IMR-90 (cell line): ENCODE measurements at places on chromosomes 4 and X. TPM values are rescaled to one million over a fixed set of nuclear protein-coding genes. Genes with fewer than 3 reads are reported as not detected.

DNA sequence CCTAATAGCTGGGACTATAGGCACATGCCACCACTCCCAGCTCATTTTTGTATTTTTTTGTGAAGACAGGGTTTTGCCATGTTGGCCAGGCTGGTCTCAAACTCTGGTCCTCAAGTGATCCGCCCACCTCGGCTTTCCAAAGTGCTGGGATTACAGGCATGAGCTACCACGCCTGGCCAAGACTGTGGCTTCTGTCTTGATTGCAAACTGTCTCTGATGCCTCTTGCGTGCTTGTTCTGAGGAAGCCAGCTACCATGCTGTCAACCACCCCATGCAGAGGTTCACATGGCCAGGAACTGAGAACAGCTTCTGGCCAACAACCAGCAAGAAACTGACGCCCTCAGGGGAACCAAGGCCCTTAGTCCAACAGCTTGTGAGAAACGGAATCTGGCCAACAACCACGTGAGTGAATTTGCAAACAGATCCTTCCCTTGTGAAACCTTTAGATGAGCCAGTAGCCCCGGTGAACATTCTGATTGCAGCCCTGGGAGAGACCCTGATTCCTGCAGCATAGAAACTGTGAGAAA lies 71.2 kb downstream of the SUPT20HL2 start:
- peak; percentile 63 for DNase-seq
- H3K27me3 ChIP-seq, result peaks cover 4% of the 10 kb centered on the region; the same call in 1 of the 2 replicates
- H3K27ac ChIP-seq, result no peak overlapping the region
- no peak overlapping the region for H3K4me3 ChIP-seq
- H3K4me1 ChIP-seq, result no peaks in the 10 kb centered on the region
- H3K36me3 ChIP-seq, result no peaks in the 10 kb centered on the region

DNA sequence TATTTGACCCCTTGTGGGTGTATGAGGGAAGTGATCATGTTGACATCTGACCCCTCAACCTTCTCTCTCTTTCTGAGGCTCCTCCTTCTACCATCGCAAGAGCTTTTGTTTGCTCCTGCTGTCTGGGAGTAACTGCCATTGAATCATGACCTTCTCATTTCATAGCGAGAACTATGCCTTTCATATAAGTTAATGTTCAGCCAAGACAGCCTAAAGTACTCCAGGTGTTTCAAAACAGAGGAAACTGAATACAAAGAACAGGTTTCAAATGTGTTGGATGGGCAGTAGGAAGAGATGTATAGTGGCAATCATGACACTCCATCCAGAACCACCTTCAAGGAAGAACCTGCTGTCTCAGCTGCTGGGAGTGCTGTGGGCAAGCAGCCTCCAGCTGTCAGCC lies 403.1 kb downstream of the MID1IP1 start:
- DNase-seq, result no peak
- no peak overlapping the region for H3K27ac ChIP-seq
- no peaks in the 10 kb centered on the region for H3K4me1 ChIP-seq
- H3K36me3 ChIP-seq, result no peaks in the 10 kb centered on the region

Gene CLDN34
- under 0.01 TPM in 1 of 2 replicates, not detected in the other for total RNA-seq

DNA sequence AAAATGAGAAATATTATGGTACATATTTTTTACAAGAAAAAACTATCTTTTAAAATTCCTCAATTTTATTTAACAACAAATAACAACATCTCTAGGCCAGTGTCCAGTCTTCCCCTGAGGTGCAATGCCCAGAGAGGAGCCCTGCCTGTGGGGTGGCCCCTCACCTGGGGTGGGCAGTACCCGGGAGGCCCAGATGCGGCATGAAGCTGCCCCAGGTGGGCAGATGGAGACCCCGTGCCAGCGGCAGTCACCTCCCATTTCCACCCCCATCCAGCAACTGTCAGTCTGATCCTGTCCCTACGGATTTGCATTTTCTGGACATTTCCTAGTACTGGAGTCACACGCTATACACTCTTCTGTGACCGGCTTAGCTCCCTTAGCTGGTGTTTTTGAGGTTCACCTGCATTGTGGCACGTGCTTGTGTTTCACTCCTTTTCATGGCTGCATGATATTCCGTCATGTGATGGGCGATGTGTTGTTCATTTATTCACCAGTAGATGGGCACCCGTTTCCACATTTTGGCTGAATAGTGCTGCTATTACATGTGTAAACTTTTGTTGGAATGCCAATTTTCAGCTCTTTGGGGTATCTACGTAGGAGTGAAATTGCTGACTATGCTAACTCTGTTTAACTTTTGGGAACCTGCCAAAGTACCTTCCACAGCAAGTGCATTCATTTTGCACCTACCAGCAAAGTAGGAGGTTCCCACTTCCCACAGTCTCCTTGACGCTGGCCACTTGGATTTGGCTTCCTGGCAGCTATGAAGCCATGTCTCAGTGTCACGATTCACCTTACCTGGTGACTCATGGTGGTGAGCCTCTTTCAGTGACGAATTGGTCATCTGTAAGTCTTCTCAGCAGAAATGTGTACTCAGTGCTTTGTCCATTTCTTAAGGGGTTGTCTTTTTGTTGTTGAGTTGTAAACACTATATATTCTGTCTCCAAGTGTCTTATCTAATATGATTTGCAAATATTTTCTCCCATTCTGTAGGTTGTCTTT lies 11.7 kb upstream of the MAEA start:
- no peak overlapping the region for H3K4me3 ChIP-seq
- no peak overlapping the region for H3K27ac ChIP-seq
- peaks cover 2% of the 10 kb centered on the region; the same call in 1 of the 2 replicates for H3K27me3 ChIP-seq
- H3K36me3 ChIP-seq, result no peaks in the 10 kb centered on the region
- peak; percentile 28 for DNase-seq

Gene EMCN
- not detected in 2 replicates for total RNA-seq

- H3K27me3 ChIP-seq, result no peaks in the 10 kb centered on the region
- H3K27ac ChIP-seq, result no peak overlapping the region
- no peak for DNase-seq
- no peaks in the 10 kb centered on the region for H3K4me1 ChIP-seq
- peaks cover 18% of the 10 kb centered on the region for H3K36me3 ChIP-seq
- H3K4me3 ChIP-seq, result no peak overlapping the region
Observed at GRCh38 chrX:73847991-73848390, 285.0 kb downstream of the CHIC1 start.

Gene RADX
- total RNA-seq, result 1.6 and 2.2 TPM in 2 replicates

Gene SLC49A3
- total RNA-seq, result under 0.01 TPM in 2 replicates

- peak overlapping the region; percentile 98 for H3K4me3 ChIP-seq
- no peak overlapping the region; the same call in 1 of the 2 replicates for H3K27ac ChIP-seq
- peaks cover 2% of the 10 kb centered on the region for H3K27me3 ChIP-seq
- peak; percentile 61 for DNase-seq
- no peaks in the 10 kb centered on the region for H3K36me3 ChIP-seq
Observed at GRCh38 chrX:17377091-17377717, 2.2 kb downstream of the NHS start.

GRCh38 chrX:151609222-151609621 lies 45.7 kb downstream of the PASD1 start:
- no peak for DNase-seq
- no peaks in the 10 kb centered on the region for H3K36me3 ChIP-seq
- H3K4me3 ChIP-seq, result no peak overlapping the region
- H3K27ac ChIP-seq, result no peak overlapping the region

Gene GABRA4
- 1.7 and 1.8 TPM in 2 replicates for total RNA-seq

DNA sequence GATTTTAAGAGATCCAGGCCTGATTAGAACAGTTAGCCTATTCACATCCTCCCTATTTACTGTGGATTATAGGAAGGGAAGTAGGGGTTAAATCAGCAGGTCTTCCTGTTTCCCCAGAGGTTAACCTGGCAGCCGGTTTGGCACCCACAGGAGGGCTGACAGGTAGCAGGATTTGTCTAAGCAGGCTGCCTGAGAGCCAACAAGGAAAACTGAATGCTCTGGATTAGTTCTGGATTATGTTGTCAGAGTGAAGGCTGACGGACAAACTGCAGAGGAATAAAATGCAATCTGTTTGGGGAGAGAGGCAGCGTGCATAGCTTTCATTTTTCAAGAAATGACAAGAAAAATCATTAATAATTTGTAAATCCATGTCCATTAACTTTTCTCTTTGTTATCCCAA lies 397.1 kb upstream of the FAM241A start:
- no peaks in the 10 kb centered on the region for H3K4me1 ChIP-seq
- no peaks in the 10 kb centered on the region for H3K27me3 ChIP-seq
- H3K36me3 ChIP-seq, result no peaks in the 10 kb centered on the region
- H3K4me3 ChIP-seq, result no peak overlapping the region
- no peak overlapping the region for H3K27ac ChIP-seq

- no peaks in the 10 kb centered on the region for H3K4me1 ChIP-seq
- H3K27me3 ChIP-seq, result no peaks in the 10 kb centered on the region
- DNase-seq, result no peak
- H3K27ac ChIP-seq, result no peak overlapping the region
Observed at GRCh38 chr4:123547216-123548165, 150.9 kb downstream of the SPRY1 start.

- peaks cover 3% of the 10 kb centered on the region for H3K27me3 ChIP-seq
- no peak overlapping the region for H3K4me3 ChIP-seq
- H3K27ac ChIP-seq, result no peak overlapping the region
- no peaks in the 10 kb centered on the region for H3K4me1 ChIP-seq
- DNase-seq, result no peak
- no peaks in the 10 kb centered on the region for H3K36me3 ChIP-seq
Observed at GRCh38 chrX:55111578-55112254, 22.9 kb downstream of the PAGE2 start.

GRCh38 chrX:52424656-52425055 lies 55.8 kb downstream of the XAGE2 start:
- peaks cover 8% of the 10 kb centered on the region for H3K4me1 ChIP-seq
- no peaks in the 10 kb centered on the region for H3K27me3 ChIP-seq
- peak; percentile 72 for DNase-seq
- 0 out of 2 replicates have a peak overlapping the region, but pooled peaks have one; percentile 3 for H3K27ac ChIP-seq
- H3K36me3 ChIP-seq, result no peaks in the 10 kb centered on the region
- H3K4me3 ChIP-seq, result no peak overlapping the region

- H3K4me3 ChIP-seq, result peak within 1 kb of the TSS; percentile 34
- peak; percentile 21 for DNase-seq
- H3K4me1 ChIP-seq, result no peaks in the 10 kb centered on the region
- no peaks in the 10 kb centered on the region for H3K36me3 ChIP-seq
Observed at GRCh38 chr4:89836897-89837384, at the start of gene SNCA. Gene SNCA, minus strand, starts transcription at chr4:89837161. Its CDS starts 1,494 bp downstream, at chr4:89835667.

Gene GNPDA2
- 13.4 and 23.1 TPM in 2 replicates for total RNA-seq

Gene ZRSR2
- total RNA-seq, result 4.7 and 6.9 TPM in 2 replicates

Gene NAT8L
- total RNA-seq, result not detected in 2 replicates

DNA sequence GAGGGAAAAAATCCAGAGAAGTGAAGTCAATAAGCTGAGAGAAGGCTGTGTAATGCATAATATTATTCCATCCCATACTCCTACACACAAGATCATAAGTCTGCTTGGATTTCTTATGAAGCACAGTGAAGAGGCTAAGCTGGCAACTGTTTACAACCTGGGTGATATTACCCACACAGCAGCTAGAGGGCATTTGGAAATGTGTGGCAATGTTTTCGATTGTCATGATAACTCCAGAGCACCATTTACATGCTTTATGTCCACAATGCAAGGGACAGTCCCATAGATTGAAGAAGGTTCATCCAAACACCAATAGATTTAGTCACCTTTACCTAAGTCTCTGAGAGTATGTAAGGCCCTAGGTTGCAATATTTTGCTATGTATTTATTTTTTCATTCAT lies 412.2 kb downstream of the PPP3CA start:
- no peak overlapping the region for H3K27ac ChIP-seq
- H3K36me3 ChIP-seq, result no peaks in the 10 kb centered on the region
- peak; percentile 2 for DNase-seq

GRCh38 chrX:132732236-132732635 lies 226.2 kb downstream of the HS6ST2 start:
- no peak overlapping the region for H3K27ac ChIP-seq
- H3K4me1 ChIP-seq, result no peaks in the 10 kb centered on the region
- no peak for DNase-seq
- no peak overlapping the region for H3K4me3 ChIP-seq
- H3K27me3 ChIP-seq, result peaks cover 9% of the 10 kb centered on the region; the same call in 1 of the 2 replicates

Gene GCNA
- 0.83 and 0.90 TPM in 2 replicates for total RNA-seq

Gene TCEAL2
- total RNA-seq, result not detected in 2 replicates

DNA sequence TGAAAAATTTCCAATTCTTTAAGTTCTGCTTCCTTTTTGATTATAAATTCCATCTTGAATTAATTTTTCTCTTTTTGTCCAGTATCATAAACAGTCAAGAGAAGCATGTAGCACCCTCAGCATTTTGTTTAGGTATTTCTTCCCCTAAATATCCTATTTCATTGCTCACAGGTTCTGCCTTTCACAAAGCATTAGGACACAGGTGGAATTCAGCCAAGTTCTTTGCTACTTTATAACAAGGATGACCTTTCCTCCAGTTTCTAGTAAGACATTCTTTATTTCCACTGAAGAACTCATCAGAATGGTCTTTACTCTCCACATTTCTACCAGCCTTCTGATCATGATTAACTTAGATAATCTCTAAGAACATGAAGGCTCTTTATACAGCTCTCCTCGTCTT lies 7.4 kb downstream of the SLC9B1 start:
- H3K36me3 ChIP-seq, result no peaks in the 10 kb centered on the region
- no peaks in the 10 kb centered on the region for H3K27me3 ChIP-seq
- no peak overlapping the region for H3K27ac ChIP-seq
- H3K4me3 ChIP-seq, result no peak overlapping the region
- peaks cover 10% of the 10 kb centered on the region for H3K4me1 ChIP-seq

Gene TLR6
- total RNA-seq, result 3.9 and 4.4 TPM in 2 replicates

Gene HUWE1
- 52.8 and 57.7 TPM in 2 replicates for total RNA-seq

DNA sequence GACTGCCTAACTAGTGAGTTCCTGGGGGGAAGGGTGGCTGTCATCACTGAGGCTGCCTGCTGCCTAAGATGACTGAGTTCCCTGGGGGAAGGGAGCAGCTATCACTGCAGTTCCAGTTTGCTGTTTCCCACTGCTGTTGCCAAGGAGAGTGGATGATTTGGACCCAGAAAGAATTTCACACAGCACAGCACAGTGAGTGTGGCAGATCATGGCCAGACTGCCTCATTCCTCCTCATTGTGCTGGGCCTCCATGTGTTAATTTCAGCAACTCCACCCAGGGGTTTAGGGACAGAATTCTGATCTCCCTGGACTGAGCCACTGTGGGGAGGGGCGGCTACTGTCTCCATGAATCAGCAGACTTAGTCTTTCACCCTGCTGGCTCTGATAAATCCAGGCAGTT lies 125.0 kb downstream of the TEX13C start:
- H3K36me3 ChIP-seq, result no peaks in the 10 kb centered on the region
- no peak for DNase-seq
- no peak overlapping the region for H3K27ac ChIP-seq
- H3K4me3 ChIP-seq, result no peak overlapping the region
- no peaks in the 10 kb centered on the region for H3K4me1 ChIP-seq
- no peaks in the 10 kb centered on the region for H3K27me3 ChIP-seq

DNA sequence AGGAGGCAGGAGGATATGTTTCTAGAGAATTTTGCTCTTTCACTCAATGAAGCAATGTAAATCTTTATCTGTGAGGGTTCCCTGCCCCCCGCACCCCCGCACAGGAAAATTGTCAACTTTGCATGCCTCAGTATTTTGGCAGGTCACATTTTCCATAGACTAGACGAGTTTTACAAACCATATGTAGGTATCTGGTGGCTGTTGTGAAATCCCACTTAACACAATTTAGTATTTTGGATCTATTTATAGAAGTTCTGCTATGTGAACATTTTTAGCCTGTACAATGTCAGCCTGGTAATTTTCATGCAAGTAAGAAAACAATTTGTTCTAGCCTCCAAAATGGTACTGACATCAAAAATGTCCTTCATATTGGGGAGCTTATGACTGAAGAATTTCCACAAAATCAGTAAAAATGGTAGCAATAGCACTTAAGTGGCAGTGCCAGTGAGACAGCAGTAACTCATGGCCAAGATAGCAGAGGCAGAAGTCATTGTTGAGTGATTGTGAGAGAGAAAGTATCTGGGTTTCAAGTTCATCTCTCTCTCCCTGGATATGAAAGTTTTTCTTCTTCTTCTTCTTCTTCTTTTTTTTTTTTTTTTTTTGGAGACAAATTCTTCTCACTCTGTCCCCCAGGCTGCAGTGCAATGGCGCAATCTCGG lies 12.4 kb upstream of the FRYL start:
- H3K27me3 ChIP-seq, result no peaks in the 10 kb centered on the region
- no peaks in the 10 kb centered on the region for H3K4me1 ChIP-seq
- H3K4me3 ChIP-seq, result no peak overlapping the region
- no peak for DNase-seq
